ENCODE measurements at places on chromosomes 12 and 14.

DNA sequence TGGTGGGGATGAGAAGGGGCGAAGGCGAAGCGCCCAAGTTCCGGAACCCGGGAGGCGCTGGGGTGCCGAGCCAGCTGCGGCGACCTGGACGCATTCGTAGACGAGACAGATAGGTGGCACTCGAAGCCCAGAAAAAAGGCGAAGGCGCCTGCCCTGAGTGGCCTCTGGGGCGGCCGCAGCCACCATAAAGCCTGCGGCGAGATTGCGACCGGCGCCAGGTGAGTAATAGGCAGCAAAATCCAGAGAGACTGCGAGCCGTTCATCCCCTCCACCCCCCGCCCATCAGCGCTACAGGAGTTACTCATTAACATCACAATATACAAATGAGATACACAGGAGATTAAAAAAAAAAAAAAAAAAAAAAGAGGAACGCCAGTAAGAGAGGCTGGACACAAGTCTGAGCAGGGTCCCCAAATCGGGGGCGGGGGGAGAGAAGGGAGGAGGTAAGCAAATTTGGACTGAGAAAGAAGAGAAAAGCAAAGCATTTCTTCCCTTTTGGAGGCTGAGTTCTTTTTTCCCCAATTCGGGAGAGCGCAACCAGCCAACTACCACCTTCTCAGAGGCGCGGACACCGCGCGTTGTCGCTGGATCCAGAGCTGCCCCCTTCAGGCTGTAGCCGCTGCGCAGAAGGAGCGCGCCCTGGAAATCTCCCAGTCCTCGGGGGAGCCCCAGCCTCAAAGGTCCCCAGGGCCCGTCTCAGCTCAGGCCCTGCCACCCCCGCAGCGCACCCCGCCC, 15.7 kb downstream of the TBX3 start:
- no peak for DNase-seq

DNA sequence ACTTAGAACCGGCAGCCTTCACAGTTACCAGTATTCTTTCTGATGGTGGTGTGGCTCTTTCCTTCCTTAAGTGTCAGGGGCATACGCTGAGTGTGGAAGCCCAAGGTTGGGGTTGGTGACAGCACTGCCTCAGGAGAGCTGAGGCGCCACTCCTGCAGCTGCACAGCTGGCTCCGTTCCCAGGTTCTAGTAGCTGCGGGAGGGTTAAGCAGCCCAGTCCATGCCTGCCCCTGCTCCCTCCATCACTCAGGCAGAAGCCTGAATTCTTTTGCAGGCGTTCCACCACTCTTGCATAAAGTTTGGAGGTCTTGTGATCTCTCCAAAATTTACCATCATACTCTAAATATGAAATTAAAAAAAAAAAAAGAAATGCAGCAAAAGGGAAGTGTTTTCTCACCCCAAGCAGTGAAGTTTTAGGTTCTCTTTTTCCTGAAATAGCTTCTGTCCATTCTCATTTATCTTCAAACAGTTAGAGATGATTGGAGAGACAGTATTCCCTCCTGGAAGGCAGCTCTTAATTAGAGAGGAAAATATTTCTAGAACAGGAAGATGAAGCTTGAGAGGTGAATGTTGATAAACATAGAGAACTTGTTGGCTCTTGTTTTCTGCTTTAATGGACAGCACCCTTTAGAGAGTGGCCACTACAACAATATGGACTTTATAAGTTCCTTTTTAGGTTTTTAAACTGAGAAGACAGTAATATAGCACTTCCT, 136.1 kb downstream of the FGD4 start:
- no peak for DNase-seq

DNA sequence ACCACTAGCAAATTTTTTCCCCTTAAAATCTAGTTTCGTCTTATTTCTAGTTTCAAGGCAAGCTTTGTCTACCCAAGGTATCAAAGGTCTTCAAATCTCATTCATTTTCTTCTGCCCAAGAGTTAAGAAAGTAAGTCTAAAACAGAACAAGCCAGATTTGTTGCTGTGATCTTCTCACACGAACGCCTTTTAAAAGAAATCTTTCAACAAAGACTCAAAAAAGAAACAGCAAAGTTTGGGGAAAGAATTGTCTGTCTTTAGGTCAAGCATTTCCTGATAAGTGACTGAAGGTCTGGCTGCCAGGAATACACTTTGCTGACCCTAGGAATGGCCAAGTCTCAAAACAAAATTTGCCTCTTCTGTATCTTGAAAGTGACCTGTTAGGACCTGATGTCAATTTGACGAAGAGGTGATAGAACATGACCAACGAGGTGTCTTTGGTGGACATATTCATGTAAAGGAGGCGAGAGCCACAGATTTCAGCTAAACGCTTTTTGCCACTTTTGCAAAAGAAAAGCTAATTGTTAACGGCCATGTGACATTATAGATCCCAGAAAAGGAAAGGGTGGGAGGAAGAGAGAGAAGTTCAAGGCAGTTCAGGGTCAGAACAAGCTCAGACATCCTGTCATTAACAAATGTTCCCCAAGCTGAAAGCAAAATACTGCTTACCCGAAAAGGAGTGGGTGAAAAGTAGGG, 1.7 kb downstream of the CDK17 start:
- DNase-seq, result no peak

DNA sequence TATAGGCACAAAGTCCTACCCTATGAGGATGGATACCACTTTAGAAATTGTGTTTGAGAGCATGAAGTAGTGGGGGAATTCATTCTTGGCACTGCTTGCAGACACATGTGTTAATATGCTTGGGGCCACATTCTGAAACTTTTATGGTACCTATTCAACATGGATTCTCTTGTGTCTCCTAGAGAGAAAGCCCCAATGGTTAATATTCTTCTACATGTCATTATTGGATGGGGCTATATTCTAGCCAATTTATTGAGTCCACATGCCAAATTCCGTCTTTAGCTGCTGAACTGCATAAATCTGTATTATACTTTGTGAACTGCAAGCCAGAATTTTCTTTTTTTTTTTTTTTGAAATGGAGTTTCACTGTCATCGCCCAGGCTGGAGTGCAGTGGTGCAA, 140.0 kb downstream of the KICS2 start:
- no peak for DNase-seq

DNA sequence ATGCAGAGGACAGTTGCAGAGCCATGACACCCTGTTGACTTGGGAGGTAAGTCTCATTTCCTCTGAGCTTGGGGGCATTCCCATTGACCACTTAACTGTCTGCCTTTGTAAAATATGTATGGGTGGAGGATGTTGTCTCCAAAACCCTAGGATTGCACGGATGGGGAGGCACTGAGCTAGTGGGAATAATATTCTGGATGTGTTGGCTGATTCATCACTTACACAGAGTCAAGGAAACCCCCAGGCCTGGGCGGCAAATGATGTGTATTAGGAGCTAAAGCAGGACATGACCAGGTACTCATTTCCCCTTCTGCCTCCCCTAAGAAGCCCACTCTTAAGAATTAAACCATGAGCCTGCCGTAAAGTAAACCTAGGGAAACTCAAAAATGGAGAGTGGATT, 319.4 kb downstream of the VRK1 start:
- DNase-seq, result no peak

DNA sequence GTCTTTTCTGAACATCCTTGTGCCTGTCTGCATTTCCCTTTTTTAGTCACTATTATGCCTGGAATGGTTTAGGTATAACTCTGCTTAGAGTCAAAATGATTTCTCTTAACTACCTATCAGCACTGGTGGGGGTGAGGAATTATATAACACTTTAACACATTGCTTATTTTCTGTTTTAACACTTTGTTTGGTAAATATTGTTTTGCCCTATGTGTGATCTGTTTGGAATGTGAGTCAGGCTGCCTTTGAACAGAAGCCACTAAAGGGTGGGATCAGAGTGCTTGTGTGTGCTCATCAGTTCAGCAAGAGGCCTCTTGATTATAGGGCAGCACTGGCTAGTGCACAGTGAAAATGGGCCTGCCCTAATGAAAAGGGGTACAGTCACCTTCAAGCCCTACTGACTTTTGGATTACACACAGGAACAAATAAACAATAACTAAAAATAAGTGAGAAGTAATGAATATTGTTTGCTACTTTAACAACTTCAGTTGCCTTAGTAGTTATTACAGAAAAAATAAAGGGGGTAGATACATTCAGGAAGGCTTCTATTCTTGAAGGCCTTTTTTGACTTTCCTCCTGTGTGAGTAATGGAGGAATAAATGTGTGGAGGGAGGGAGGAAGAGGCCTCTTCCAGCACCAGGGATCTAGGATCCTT, 23.2 kb downstream of the NGDN start:
- DNase-seq, result no peak

DNA sequence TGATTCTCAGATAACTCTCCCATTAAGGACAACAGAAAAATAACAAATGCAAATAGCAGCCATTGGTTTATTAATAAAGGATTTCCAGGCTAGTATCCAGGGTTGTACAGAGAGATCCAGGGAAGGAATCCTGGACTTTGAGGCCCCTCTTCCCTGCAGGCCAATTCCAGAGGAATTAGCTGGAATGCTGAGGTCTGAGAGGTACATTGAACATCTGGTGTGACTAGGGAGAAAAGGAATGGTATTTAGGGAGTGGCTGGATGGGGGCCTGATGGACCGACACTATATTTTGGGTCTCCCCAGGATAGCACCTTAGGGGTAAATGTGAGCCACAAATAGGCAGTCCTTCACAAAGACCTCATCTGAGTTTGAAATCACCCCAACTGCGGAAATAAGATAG, 924.5 kb downstream of the AACS start:
- no peak for DNase-seq

DNA sequence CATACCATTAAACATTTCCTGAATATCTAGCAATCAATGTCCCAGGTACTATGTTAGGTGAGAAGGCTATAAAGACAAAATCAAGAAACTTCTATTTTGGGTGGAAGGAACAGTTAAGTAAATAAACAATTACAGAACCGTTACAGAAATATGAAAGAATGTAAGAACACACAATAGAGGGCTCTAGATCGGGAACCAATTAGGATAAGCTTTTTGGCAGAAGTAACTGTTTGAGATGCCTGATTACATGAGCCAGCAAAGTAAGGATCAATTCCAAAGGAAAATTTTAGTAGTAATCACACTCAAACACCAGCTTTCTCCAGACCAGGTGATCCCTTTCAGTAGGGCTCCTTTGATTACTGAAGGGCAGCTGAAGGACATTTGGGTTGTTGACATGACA, 33.9 kb downstream of the PPP1R12A start:
- DNase-seq, result no peak

- DNase-seq, result no peak
Observed at GRCh38 chr12:109632342-109632741, 58.7 kb downstream of the MVK start.

GRCh38 chr12:5623411-5623810, 191.5 kb downstream of the NTF3 start:
- DNase-seq, result no peak

- no peak for DNase-seq
Observed at GRCh38 chr12:88052686-88053085, 23.5 kb upstream of the C12orf50 start.

DNA sequence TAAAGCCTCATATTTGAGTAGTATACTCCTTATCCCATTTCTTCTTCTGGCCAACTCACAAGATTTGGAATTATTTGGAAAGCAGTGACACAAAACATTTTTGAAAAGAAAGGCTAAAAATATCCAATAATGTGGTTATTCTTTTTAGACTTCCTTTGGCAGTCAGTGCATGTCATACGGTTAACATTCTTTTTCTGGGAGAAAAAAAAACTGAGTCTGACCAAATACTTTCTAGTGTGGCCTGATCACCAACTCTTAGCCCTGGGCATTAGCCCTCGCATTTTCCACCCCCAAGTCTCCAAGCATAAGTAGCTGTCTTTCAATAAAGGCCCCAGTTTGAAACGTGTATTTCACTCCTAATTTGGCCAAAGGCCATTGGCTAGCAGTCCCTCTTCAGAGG, 5.9 kb downstream of the RASSF3 start:
- no peak for DNase-seq

DNA sequence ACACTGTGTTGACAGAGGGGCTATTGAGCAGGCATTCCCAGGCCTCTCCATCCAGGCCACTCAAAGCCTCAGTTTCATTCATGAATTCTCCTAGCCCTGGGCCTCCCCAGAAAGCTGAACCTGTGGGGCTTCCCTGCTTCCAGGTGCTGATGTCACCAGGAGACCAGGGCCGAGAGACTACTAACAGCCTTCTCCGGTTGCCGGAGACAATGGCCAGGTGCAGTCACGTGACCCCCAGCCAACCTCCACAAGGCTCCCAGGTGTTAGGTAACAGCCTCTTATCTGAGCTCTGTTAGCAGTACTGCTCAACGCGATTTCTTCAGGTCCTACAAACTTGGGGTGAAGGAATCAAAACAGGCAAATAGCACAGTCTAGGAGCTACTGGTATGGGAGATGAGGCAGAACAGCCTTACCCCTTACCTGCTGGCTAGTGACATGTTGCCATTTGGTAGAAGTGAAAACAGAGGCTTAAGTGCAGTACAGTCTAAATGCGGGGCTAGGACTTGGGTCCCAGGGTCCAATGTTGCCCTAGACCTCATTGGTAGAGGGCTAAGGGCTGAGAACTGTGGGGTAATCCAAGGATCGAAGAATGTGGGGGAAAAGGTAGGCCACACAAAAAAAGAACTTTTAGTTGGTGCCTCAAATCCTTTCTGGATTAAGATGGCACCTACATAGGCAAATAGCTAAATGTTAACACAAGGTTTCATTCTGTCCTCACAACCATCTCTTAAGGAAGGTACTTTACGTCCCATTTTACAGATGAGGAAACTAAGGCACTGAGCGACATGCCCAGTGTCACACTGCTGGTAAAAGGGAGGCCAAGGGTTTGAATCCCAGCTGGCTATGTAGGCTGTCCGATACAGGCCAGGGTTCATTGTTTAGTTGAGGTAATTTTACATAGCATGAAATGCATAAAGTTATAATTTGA, 3.8 kb downstream of the CCDC88C start:
- DNase-seq, result no peak

DNA sequence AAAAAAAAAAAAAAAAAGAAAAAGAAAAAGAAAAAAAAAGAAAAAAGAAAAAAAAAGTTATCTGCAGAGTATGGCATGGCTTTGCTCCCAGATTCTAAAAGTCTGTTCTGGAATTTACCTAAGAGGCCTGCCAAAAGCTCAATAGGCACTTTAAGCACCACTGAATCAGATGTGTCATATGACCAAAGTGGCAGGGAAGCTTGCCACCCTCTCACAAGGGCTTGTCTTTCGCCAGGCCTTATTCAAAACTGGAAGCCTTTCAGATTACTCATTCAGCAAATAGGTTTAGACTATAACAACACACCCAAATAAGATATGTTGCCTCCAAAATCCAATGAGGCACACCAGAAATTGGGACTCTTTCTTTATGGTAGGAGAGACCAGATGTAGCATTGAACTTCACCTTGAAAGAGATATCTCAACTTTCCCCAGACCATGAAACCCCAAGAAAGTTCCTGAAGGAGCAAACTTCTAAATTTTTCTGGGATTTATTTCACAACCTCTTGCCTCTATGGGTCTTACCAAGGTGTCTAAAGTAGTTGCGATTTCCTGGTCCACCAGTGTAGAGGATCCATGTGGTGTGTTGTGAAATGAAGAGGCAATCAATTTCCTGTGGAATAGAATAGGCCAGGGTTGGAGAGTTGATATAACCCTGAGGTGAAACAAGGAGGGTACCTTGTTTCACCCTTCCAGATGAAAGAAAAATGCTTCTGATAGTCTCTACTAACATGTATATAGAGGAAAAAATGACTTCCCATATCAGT, 218.8 kb downstream of the DAD1 start:
- no peak for DNase-seq
